HCT116 (cell line): ENCODE measurements at places on chromosomes 6 and 20. TPM values are rescaled to one million over a fixed set of nuclear protein-coding genes. Genes with fewer than 3 reads are reported as not detected.

The HLA-DMB gene
- total RNA-seq: 3.3 TPM

The NHLRC1 gene
- total RNA-seq: not detected

GRCh38 chr6:13268913-13269518 is 59.3 kb downstream of the TBC1D7 start:
- no peak for DNase-seq

The TMEM170B gene
- total RNA-seq: 1.0 TPM
